Cardiac muscle cell (in vitro differentiated cells and primary cell): ENCODE measurements at places on chromosomes 11 and 22. TPM values are rescaled to one million over a fixed set of nuclear protein-coding genes. Genes with fewer than 3 reads are reported as not detected.

DNA sequence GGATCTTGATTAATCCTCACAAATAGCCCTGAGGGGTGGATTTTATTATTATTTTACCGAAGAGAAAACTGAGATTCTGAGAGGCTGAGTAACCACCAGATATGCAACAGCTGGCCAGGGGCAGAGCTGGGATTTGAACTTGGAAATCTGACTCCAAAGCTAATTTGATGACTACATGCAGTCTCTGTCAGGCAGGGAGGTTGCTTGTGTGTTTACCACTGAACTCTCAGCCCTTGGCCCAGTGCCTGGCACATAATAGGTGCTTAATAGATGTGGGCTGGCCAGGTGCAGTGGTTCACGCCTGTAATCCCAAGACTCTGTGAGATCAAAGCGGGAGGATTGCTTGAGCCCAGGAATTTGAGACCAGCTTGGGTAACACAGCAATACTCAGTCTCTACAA is 121.7 kb upstream of the CRYBB3 start:
- no peaks in the 10 kb centered on the region for H3K27me3 ChIP-seq
- H3K27ac ChIP-seq = no peak overlapping the region
- H3K4me3 ChIP-seq = no peak overlapping the region
- DNase-seq = no peak
- H3K4me1 ChIP-seq = peaks cover 5% of the 10 kb centered on the region

Gene OR4D5
- total RNA-seq = 0.15 TPM in 1 of 2 replicates, not detected in the other

DNA sequence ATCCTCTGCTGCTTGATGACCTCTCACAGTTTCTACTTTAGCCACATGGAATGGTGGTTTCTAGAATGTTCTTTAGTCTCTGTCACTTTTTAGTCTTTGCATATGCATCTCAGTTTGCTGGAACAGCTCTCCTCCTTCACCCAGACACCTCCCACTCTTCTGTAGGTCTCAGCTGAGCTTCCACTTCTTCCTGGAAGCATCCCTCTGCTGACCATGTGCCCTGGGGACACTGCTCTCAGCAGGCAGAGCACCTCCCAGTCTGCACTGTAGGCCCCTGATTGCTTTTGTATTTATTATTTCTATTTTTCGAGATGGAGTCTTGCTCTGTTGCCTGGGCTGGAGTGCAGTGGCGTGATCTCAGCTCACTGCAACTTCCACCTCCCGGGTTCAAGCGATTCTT is 84.0 kb downstream of the GRIK4 start:
- H3K4me3 ChIP-seq = no peak overlapping the region
- H3K27ac ChIP-seq = no peak overlapping the region
- H3K27me3 ChIP-seq = peaks cover 39% of the 10 kb centered on the region
- no peaks in the 10 kb centered on the region for H3K36me3 ChIP-seq

Gene OR8D1
- total RNA-seq = not detected in 2 replicates

- H3K36me3 ChIP-seq = no peaks in the 10 kb centered on the region
- H3K4me3 ChIP-seq = no peak overlapping the region
- no peaks in the 10 kb centered on the region for H3K27me3 ChIP-seq
- H3K27ac ChIP-seq = no peak overlapping the region
- no peak for DNase-seq
Observed at GRCh38 chr11:125351033-125351867, 144.8 kb downstream of the FEZ1 start.

GRCh38 chr22:46336119-46337078 is 885 bp downstream of the TRMU start:
- H3K4me3 ChIP-seq = peak overlapping the region; percentile 83
- peak overlapping the region; percentile 96 for H3K27ac ChIP-seq
- peak; percentile 16 for DNase-seq
- H3K4me1 ChIP-seq = peaks cover 7% of the 10 kb centered on the region
- H3K27me3 ChIP-seq = no peaks in the 10 kb centered on the region

Gene TNNI2
- total RNA-seq = 1.8 and 3.9 TPM in 2 replicates
